ENCODE measurements at places on chromosomes 4 and X.

- peak; percentile 85 for DNase-seq
Measured at GRCh38 chr4:172982151-172982590, 186.4 kb upstream of the GALNT7 start.

DNA sequence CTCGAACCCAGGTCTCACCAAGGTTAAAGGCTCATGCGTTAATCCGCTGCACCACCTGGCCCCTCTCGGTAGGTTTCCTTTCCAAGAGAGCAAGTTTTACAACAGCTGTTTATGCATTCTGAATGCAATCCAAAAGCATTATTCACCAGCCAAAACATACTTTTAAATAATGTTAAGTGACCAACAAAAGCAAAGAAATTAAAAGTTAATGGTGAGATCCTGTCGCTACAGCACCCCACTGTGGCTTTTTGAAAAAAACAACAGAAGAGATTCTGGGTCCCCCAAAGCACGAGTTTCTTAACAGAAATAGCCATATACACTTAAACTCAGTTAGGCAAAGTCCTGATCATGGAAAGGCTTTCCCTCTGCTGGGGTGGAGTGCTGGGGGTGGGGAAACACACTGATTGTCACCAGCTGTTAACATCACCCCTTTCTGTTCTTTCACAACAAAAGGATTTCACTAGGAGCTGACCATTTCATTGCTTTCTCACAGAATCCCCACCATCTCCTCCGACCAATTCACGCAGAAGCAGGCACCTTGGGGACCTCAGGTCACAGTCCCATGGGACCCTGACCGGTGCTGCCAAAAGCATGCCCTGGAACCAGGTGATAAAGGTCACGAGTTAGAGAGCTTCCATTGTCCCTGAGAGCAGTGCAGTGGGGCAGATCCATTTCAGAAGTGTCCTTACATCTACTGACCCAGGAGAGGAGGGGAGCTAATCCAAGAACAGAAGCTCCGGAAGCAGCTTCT lies 51.2 kb downstream of the ZNF827 start:
- peak; percentile 81 for DNase-seq

DNA sequence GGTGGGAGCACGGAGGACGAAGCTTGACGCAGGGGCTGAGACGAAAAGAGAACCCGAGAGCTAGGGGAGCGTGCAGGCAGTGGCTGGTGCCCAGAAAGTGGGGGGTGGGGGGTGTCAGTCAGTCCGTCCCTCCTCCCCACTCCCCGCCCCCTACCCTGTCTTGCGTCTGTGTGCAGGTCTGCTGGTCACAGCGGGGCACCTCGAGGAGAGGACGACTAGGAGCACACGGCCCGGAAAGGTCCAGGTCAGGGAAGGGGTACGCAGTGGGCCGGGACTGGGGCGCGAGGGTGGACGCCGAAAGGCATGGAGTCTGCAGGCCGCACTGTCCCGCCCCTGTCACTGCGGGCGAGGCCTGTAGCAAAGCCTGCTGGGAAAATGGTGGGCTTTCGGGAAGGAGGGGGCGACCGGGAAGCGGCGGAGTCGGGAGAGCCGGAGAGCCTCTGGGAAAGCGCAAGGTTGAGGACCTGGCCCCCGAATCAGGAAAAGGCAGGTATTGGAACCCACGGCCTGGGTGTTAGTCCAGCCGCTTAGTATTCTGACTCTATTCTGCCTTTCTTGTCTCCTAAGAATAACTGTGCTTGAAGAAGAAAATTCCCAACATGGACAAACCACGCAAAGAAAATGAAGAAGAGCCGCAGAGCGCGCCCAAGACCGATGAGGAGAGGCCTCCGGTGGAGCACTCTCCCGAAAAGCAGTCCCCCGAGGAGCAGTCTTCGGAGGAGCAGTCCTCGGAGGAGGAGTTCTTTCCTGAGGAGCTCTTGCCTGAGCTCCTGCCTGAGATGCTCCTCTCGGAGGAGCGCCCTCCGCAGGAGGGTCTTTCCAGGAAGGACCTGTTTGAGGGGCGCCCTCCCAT lies 769 bp downstream of the TCEAL1 start:
- peak; percentile 73 for DNase-seq

- DNase-seq, result peak; percentile 78
Measured at GRCh38 chr4:86036736-86037135, 323.1 kb downstream of the MAPK10 start.

- peak; percentile 57 for DNase-seq
Measured at GRCh38 chr4:150389896-150390530, 191.9 kb upstream of the MAB21L2 start.

GRCh38 chr4:143626134-143626911 lies 74.2 kb downstream of the FREM3 start:
- DNase-seq, result peak; percentile 73

GRCh38 chrX:125202591-125203248 lies 117.0 kb upstream of the TEX13C start:
- no peak for DNase-seq

DNA sequence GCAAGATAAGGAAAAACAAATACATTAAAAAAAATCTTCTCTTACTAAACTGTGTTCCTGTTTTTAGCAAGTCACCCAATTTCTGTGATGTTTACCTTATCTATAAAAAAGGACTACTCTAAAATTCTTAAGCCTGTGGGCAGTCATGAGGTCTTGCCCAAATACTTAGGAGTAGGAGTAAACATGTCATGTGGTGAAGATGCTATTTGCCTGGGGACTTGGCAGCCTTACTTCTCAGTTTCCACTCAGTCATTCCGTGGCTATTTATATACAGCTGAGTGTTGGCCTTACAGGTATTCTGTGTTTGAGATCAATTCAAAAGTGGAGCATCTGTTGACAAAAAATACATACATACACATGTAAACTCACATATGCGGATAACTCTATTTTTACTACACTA lies 89.9 kb upstream of the TLR2 start:
- peak; percentile 82 for DNase-seq

DNA sequence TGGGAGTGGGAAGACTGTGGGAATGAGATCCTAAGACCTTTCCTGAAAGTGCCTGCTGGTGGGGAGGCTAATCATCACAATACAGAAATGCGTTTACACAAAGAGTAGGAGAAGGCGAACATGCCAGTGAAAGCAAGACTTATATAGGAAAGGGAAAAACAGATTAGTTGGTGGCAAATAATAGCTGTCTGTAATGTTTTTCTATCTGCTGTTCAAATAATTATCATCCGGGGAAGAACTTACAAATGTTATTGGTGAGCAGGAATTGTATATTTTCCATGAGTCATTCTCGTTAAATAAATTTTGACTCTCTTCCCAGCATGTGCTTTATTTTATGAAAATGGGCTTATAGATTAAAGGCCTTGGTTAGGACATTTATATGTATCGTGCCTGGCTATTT lies 196.5 kb downstream of the ARHGAP10 start:
- peak; percentile 30 for DNase-seq

- DNase-seq, result peak; percentile 3
Measured at GRCh38 chrX:115940888-115941332, 229.6 kb upstream of the AGTR2 start.

Data from choroid plexus epithelial cell (primary cell).